ENCODE measurements at places on chromosomes 1 and 21. TPM values are rescaled to one million over a fixed set of nuclear protein-coding genes. Genes with fewer than 3 reads are reported as not detected.

The CFHR2 gene
- not detected for total RNA-seq

The NTRK1 gene
- total RNA-seq: not detected

The TCHH gene
- under 0.01 TPM for total RNA-seq

The CFAP107 gene
- total RNA-seq: not detected

The KRTAP10-12 gene
- total RNA-seq: not detected

The CCSAP gene
- 3.4 TPM for total RNA-seq

The TAS1R1 gene
- 0.13 TPM for total RNA-seq

The EPHA8 gene
- total RNA-seq: not detected

The RSPH1 gene
- not detected for total RNA-seq

The SOX13 gene
- total RNA-seq: 7.4 TPM

The EXO1 gene
- 3.0 TPM for total RNA-seq

The TRMT1L gene
- 18.8 TPM for total RNA-seq

The S100A7A gene
- total RNA-seq: not detected

The NTNG1 gene
- 0.13 TPM for total RNA-seq

The LPAR3 gene
- total RNA-seq: not detected

The TNN gene
- not detected for total RNA-seq

The SEMA4A gene
- total RNA-seq: 0.51 TPM

The LYPD8 gene
- not detected for total RNA-seq

The SERTAD4 gene
- 0.25 TPM for total RNA-seq

The ADPRS gene
- 36.2 TPM for total RNA-seq

The MCOLN3 gene
- not detected for total RNA-seq

The MEF2D gene
- total RNA-seq: 9.4 TPM

The CALML6 gene
- total RNA-seq: 0.13 TPM

The LIX1L gene
- total RNA-seq: 26.0 TPM

The TRAF3IP3 gene
- not detected for total RNA-seq

The FLG2 gene
- total RNA-seq: not detected

The GPR37L1 gene
- not detected for total RNA-seq

The S100A8 gene
- total RNA-seq: not detected

The TAF13 gene
- total RNA-seq: 64.2 TPM

The CCNL2 gene
- 44.2 TPM for total RNA-seq

The HRNR gene
- total RNA-seq: not detected

The COL11A1 gene
- total RNA-seq: under 0.01 TPM

All from dermis microvascular lymphatic vessel endothelial cell (primary cell).